Left ventricle myocardium inferior (tissue), 1 donor: ENCODE measurements at places on chromosomes 12 and 14.
A peak's percentile ranks its signal among the peaks of the same experiment; 100 is the strongest.

DNA sequence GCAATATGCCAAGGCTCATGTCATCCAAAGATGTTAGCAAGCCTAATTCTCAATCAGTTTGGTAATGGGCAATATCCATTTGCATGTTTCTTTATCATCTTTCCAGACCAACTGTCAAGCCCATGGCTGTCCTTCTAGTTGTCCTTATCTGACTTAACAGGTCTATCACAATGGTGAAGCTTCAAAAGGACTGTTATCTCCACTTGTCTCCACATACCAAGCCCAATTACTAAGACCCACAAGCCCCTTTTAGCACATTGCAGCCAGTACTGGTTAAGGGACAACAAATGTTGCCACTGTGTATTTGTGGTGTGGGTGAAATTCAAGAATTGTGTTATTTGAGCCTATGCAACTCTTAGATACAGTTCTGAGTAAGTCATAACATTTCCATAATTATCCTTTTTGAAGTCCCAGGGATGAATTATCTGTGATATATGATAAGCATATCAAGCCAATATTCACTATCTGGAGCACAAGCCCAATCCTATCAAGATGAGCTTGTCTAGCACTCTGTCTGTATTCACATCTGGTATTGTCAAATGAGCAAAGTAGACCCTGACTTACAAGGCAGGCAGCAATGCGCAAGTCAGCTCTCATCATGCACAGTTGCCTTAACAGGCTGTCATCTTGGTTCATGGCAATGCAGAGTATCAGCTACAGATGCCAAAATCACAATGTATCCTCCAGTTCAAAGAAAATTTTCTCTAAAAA, 19.3 kb upstream of the ST8SIA1 start:
- no peak for DNase-seq

GRCh38 chr12:41530441-41530840, 342.3 kb downstream of the PDZRN4 start:
- DNase-seq: no peak

DNA sequence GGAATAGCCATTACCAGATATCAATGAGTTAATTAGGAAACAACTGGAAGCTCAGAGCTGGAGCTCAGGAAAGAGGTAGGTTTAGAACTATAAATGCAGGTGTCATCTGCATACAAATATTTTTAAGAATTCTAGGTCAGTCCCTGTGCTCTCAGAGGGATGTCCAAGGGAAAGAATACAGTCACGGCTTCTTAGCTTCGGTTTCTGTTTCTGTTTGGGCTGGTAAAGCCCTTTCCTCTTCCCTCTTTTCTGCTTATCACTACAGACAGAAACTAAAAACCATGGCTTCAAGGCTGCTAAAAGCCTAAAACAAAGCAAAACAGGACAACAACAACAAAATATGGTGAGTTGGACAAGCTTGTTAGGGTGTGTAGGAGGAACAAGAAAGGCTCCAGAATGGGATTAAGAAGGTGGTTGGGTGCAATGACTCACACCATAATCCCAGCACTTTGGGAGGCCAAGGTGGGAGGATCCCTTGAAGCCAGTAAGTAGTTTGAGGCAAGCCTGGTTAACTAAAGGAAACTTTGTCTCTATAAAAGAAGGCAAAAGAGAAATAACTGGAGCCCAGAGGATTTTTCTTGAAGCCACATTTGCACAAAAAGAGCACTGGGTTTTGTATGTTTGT, 113.0 kb downstream of the SEC23A start:
- no peak for DNase-seq

- no peak for DNase-seq
Measured at GRCh38 chr14:68616221-68616902, 176.5 kb downstream of the ZFP36L1 start.

DNA sequence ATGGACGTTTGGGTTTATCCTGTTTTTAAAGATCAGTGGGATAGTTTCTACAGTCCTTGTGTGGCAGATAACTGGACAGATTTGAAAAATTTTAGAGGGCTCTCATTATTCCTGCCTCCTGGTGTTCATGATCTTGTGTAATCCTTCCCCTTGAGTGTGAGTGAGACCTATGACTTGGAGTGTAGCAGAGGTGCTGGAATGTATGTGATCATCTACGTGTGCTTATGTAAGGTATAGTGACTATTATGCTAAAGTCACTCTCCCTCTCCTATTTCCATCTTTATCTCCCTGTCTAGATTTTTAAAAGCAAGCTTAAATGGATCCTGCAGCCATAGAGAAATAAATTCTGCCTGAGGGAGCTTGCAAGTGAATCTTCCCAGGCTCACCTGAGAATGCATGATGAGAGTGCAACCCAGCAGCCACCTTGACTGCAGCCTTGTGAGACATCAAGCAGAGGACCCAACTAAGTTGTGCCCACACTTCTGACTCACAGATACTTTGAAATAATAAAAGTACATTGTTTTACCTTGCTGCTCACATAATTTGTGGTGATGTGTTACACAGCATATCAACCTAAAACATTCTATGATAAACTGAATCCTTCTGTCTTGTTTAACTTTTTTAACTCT, 3.2 kb upstream of the OLR1 start:
- DNase-seq: no peak

DNA sequence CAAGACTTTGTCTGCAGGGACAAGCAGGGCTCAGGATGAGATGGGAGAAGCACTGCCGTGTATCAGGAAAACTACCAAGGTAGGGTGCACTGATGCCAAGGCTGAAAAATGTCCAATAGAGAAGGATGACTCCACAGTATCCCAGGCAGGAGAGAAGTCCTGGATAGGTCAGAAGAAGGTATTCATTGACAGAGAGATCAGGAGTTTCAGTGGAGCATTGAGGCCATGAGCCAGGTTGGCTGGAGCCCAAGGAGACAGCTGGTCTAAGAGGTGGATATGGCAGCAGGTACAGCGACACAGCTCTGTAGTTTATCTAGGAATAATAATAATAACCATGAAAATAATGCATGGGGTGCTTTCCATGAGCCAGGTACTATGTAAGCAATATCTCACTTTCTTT, 180.9 kb downstream of the EXOC5 start:
- DNase-seq: no peak

DNA sequence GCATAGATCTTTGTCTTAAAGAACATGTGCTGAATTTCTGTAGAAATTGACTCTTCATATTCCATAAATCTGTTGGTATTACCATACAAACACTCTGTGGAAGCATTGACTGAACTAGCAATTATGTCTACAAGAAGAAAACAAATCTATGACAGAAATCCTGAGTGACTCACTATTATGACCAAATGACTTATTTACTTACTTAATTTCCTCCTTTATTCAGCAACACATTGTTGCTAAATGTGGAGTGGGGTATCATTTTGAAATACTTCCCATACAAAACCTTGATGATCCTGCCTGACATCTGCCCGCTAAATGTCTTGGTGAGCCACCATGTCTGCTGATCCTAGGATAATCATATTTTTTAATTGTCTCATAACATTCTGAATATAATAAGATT, 99.1 kb upstream of the SLCO1C1 start:
- no peak for DNase-seq

DNA sequence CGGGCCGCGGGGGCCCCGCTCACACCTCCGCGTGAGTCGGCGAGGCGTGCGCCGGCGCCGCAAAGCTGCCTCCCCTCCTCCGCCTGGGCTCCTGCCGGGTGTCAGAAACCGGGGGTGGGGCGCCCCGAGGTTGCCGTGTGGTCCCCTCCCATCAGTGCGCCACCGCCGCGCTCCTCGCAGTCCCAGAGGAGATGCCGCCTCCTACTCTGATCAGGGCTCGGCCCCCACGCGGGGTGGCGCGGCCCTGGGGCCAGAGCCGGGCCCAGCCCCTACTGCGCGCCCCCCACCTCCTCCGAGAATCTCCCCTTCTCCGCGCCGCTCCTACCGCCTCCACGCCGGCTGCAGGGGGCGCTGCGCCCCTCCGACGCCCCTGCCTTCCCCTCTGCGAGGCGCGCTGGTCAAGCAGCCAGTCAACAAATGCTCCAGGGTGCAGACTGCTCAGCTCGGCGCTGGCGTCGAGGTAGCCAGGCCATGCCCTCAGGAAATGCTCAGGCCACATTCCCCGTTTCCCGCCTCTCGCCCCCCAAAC, 467 bp upstream of the JAG2 start:
- DNase-seq: no peak

- no peak for DNase-seq
Measured at GRCh38 chr12:53064613-53065436, 14.4 kb downstream of the SPRYD3 start.

DNA sequence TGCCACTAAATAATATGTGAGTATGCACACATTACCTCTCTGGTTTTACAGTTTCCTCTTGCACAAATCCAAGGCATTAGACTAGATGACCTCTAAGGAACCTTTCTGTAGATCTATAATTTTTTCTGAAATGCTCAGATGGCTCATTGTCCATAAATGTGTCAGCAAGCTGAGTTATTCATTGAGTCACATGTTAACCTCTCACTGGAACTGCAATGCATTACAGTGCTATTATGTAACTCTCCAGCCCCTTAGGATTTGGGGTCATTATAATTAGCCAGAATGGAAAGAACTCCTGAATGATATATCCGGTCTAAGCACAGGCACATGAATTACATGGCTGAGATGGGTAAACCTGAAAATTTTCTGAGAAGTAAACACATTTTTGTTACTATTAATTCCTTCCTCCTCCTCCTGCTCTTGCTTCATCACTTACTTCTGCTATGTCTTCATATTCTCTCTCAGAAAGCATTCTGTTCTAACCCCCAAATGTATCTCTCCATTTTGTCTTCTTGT, 20.3 kb upstream of the DRAM1 start:
- no peak for DNase-seq

DNA sequence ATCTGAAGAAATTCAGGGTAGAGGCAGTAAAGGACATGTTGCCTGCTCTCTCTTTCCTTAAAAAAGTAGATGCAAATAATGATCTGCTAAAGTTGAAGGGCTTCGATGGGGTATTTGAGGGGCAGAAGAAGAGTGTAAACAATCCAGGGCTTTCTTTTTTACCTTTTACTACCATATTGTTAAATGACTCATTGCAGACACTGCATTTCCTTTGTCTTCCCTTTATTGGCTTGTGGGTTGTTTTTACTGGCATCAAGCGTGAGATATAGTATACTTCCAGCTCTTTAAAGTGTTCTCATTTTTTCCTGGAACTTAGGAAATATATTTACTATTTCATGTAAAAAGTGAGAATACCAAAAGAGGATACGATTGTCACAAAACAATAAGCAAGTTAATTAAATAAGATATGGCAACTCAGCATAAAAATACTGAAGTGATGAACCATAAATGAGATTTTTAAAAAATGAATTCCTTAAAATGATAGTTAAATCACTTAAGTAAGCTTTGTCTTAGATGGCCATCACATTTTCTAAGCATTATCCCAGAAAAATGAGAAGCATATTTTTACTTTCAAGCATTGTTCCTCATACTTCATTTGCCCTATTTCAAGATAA, 72.3 kb upstream of the KRAS start:
- DNase-seq: no peak

DNA sequence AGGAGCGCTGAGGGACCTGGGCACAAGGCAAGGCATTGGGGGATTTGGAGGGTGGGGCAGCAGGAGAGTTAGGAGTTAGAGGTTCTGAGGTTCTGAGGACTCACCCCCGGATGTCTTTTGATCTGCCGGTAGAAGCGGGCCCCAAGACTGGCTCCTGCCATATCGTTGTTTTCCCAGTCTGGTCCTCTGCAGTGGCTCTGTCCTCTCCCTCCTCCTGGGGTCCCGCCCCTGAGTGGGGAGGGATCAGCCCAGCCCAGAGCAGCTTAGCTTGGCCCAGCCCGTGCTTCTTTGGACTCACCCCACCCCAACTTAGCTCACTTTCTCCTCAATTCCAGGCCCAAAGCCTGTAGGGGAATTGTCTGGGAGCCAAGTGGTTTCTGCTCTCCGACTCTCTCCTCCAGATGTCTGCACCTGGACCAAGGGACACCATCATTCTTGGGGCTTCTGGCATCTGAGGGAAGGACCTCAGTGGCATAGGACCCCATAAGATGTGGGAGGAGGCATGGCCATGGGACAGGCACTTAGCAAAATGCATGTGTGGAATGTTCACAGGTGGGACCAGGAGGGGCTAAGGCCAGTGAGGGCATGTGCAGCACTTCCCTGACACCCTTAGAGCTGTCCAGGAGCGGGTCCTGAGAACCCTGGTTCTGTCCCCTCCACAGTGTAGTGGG, 7.5 kb downstream of the SHMT2 start:
- peak; percentile 74 for DNase-seq

GRCh38 chr12:90075685-90076084, 367.0 kb upstream of the ATP2B1 start:
- no peak for DNase-seq

DNA sequence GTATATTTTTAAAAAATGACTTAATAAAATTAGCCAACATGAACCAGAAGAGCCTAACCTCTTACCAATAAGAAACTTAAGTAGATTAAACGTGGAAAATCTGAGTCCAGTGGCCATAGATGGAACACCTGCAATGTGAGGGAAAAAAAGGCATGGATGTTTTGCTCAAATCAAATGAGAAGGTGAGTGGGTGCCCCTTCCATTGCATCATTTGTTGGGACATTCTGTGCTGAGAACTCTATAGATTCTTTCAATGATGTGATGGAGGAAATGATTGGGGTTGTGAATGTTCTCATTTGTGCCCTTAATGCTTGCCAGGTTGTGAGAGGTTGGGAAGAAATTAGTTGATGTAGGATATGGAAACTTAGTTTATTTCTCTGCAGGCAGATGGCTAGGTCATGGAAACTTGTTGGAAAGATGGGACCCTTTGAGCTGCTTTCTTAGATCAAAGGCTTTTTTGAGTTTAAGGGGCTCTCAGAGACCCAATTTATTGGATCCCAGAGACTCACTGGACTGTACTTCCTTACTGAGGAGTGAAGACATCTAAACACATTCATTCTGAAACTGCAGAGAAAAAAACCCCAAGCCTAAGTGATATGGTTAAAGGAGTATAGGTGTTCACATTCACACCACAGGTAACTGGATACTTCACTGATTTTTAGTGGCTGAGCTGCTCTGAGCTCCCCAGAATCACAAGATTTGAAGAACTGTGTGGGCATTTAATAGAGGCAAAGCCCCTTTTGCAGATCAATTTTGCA, 95.9 kb downstream of the DACT1 start:
- no peak for DNase-seq

DNA sequence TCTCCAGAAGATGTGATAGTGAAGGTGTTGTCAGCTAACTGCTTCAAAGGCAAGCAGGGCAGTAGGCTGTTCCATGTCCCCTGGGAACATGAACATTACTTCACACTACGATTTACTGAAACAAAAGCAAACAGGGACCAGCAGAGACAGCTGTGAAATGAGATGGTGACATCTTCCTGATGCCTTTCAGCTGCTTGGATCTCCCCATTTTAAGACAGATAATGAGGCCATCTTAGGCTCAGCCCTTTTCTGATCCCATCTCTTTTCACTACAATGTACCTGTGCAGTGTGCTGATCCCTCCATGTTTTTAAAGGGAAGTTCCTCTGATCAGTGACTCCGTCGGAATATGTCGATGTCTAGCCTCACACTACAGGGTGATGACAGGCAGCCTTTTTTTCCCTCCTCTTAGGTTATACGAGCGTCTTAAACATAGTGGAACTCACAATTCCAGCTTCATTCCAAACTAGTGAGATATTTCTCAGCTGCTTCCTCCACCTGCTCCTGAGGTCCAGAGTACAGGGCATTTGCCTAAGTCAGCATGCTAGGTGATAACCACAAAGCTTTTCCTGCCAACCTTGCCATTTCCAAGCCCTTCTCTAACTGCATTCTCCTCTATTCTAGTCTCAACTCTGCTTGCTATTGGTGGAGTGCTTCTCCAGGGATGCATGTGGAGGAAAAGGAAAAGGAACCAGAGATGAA, 87.6 kb upstream of the EGLN3 start:
- no peak for DNase-seq

- DNase-seq: no peak
Measured at GRCh38 chr12:120702637-120703036, 7.6 kb upstream of the UNC119B start.

- DNase-seq: no peak
Measured at GRCh38 chr12:47270782-47271664, 191.3 kb upstream of the AMIGO2 start.

- DNase-seq: no peak
Measured at GRCh38 chr14:60204843-60205774, 39.9 kb upstream of the DHRS7 start.
